ENCODE measurements at places on chromosomes 11 and 22.

- DNase-seq, result no peak
Observed at GRCh38 chr11:45057938-45058646, 88.3 kb upstream of the PRDM11 start.

GRCh38 chr11:68116974-68117373 lies 4.2 kb downstream of the CHKA start:
- no peak for DNase-seq

- DNase-seq, result no peak
Observed at GRCh38 chr22:23700706-23701105, 9.9 kb downstream of the RGL4 start.

DNA sequence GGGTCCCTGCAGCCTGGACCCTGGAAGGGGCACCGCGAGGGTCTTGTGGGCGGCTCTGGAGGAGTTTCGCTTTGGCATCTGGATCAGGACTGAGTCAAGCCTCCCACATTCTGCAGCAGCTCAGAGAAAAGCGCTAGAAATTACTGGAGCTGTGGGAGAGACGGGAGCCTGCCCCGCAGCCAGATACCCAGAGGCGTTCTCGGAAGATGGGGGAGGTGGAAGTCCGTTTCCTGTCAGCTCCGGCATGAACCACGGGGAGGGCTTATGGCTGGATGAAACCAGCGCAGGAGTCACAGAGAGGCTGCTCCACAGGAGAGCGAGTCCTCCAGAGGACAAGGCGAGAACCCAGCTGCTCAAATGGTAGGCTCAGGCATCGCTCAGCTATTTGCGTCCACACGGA lies 379.3 kb downstream of the OPCML start:
- no peak for DNase-seq

- no peak for DNase-seq
Observed at GRCh38 chr22:49756201-49756600, 71.5 kb downstream of the BRD1 start.

- peak; percentile 75 for DNase-seq
Observed at GRCh38 chr11:111978028-111978771, 41.1 kb downstream of the DIXDC1 start.

DNA sequence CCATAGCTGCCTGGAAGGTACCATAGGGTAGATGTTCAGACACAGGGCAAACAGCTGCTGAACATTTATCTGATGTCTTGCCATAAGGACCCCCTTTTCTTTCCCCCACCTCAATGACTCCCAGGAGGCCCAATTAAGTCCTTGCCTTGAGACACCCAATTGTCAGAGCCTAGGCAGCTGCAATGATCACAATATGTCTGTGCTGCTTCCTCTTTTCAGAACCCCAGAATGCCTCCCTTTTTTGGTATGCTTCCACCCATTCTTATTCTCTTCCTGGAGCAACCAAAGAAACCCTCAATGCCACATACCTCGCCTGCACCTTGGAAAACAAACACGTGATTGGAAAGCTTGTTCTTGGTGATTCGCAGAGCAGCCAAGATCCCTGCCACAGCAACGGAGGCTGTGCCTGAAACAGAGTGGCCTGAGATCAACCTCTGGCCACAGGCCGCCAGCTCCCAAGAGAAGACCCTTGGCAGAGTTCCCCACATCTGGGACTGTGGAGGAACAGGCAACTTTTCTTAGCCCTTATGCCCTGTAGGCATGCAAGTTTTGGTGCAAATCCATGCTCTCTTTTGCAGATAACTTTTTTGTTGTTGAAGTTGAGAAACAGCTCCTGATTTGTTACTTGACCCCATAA lies 75.4 kb downstream of the CCDC81 start:
- no peak for DNase-seq

- DNase-seq, result no peak
Observed at GRCh38 chr11:102552020-102552419, 21.5 kb upstream of the MMP7 start.

DNA sequence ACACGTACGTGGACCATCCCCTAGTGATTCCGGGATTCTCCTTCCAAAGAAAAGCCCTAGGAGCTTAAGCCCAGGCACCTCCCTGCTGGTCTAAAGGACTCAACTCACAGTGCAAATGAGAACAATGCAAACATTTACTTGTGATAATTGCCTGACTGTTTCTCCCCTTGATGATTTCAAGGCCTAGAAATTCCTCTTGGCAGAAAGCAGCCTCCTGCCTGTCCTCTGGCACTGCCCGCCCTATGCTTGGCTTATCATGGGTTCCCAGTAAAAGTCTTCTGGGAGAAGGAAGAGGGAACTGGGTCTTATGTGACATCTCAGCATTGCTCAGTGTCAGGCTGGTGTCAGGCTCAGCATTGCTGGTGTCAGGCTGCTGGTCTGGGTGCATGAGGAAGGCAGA lies 351.8 kb downstream of the SHANK2 start:
- DNase-seq, result no peak

GRCh38 chr22:49449811-49450446 lies 377.7 kb downstream of the BRD1 start:
- DNase-seq, result no peak

DNA sequence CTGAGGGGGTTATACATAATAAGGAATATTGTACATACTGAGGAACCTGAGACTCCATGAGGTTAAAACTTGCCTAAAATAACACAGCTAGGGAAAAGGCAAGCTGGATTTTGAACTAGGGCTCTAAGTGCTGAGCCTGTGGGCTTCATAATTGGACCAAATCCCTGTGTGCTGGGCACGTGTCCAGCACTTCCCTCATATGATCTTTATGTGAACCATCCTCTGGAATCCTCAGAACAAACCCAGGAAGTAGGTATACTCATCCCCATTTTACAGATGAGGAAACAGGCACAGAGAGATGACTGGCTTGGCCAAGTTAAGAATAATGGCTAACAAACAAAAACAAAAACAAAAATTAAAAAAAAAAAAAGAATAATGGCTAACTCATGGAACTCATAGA lies 14.9 kb downstream of the RTN4RL2 start:
- no peak for DNase-seq

GRCh38 chr11:8019314-8020243 lies 32.4 kb downstream of the EIF3F start:
- peak; percentile 42 for DNase-seq

DNA sequence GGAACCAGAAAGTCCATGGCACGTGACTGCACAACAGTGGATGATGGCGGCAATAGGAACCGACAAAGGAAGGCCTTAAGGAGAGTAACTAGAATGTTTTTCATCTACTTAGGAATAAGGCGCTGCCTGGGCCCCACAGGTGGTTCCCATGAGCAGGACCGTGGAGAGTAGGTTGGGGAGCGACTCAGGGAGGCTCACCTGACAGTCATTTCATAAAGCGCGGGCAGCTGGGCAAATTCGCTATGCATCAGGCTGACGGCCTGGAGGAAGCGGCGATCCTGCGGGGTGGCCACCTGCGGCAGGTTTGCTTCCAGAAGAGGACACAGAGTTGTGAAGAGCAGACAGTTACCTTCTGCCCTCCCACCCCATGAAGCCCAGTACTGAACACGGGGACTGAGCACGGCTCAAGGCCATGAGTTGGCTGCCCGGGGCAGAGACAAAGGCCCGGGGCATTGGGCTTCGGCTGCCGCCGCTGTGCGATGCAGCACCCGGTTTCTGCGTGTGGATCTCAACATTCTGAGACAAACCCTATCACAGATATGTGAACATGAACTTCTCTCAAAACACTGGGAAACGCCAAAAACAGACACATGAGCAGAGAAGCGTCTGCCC lies 25.8 kb downstream of the HPS4 start:
- no peak for DNase-seq

- no peak for DNase-seq
Observed at GRCh38 chr11:10451426-10452116, 3.5 kb upstream of the AMPD3 start.

DNA sequence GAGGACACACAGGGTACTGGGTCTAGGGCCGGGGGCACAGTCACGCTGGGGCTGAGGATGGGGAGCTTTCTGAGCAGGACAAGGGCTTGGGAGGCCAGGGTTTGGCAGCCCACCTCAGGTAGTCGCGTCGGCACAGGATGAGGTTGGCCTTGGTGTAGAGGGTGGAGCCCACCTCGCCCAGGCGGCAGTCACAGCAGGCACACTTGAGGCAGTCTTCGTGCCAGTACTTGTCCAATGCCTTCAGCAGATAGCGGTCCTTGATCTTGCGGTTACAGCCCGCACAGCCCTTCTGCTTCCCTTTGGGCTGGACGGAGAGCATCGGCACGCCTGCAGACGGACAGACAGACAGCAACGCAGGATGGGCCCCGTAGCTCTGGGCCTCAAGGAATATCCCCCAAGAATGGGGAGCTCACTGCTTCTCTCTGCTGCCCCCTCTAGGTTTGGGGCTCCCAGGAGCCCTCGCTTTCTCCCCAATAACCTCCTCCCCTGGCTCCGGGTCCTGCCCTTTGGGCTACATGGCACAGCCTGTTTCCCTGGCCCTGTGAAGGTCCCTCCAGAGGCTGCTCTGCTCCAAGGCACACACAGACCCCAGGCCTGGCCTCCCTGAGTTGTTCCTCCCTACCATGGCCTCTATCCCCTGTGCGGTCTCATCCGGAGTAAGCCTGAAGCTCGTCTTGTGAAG lies 33.4 kb downstream of the LMO1 start:
- no peak for DNase-seq

DNA sequence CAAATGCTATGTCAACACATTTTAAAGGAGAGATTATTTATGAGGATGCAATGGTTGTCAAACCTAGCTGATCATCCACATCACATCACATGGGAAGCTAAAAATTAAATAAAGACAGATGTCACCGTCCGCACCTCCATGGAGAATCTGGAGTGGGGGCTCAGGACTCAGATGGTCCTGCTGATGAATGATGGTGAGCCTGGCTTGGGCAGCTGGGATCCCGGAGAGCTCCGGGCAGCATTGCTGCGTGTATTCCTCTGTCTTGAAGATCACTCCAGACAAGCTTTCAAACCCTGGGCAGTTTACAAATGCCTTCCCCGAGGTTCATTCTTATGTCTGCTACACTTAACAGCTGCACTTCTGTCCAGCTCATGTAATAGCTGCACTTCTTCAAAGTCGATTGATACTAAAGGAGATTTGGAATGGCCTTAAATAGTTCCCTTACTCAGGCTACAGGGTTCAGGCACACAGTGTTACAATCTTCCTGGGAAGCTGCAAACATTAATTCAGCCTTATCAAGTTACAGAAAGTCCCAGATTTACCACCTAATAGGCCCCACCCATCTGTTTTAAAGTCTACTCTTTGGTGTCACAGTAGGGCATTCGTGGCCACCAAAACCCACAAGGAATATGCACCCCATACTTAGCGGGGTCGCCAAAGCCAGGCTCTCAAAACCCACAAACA lies 34.7 kb upstream of the CSNK2A3 start:
- DNase-seq, result no peak

DNA sequence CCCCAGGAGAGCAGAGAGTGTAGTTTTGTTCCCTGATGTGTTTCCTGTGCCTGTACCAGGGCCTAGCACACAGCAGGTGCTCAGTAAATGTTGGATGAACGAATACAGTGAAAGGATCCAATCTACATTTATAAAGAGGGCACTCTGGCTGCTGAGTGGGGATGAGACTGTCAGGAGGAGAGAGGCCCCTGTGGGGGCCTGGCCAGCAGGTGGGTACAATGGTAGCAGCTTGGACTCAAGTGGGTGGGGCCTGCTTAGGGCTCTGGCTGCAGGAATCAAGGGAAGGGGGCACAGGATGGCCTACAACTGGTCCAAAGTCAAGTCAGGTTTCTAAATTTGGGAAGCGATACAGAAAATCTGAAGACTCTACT lies 156.6 kb upstream of the GRK3 start:
- DNase-seq, result no peak

DNA sequence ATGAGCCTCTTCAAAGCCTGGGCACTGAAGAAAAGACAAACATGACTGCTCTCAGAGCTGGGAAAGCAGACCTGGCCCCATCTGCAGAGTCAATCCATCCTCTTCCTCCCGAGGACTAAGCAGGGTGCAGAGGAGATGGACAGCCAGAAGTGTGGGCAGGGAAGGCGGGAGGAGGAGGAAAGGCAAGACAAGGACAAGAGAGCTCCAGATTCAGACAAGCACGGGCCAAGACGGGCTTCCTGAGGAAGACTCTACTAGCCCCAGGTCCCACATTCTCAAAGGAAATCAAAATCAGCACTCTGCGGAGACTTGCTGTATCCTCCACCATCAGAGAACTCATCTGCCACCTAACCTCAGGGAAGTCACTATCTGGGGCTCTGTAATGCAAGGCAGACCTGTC lies 28.5 kb downstream of the OPCML start:
- DNase-seq, result no peak

- no peak for DNase-seq
Observed at GRCh38 chr11:63877658-63878241, 38.8 kb downstream of the MARK2 start.

- no peak for DNase-seq
Observed at GRCh38 chr11:72321381-72321996, 77.5 kb upstream of the PHOX2A start.

DNA sequence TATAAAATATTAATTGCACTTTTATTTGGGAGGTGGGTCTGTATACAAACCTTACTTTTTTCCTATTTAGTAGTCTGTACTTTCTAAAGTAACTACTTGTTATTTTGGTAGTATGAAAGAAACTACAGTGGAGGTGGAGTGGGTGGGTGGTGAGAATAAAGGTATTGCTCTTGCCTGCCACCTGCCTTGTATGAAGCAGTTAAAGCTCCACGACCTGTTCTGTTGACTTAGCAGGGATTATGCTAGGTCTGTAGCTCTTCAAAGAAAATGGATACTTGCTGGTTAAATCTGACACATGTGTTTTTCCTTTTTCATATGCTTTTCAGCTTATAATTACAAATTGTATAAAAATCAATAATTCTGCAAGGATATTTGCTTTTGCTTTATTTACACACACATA lies 111.9 kb downstream of the EHF start:
- no peak for DNase-seq

- no peak for DNase-seq
Observed at GRCh38 chr11:76627606-76628005, 42.9 kb downstream of the LRRC32 start.

GRCh38 chr11:35982061-35982460 lies 38.2 kb downstream of the LDLRAD3 start:
- no peak for DNase-seq

GRCh38 chr11:113376156-113376555 lies 11.4 kb upstream of the ANKK1 start:
- DNase-seq, result no peak

GRCh38 chr22:22787786-22788459 lies 99.7 kb upstream of the IGLL5 start:
- peak; percentile 85 for DNase-seq

DNA sequence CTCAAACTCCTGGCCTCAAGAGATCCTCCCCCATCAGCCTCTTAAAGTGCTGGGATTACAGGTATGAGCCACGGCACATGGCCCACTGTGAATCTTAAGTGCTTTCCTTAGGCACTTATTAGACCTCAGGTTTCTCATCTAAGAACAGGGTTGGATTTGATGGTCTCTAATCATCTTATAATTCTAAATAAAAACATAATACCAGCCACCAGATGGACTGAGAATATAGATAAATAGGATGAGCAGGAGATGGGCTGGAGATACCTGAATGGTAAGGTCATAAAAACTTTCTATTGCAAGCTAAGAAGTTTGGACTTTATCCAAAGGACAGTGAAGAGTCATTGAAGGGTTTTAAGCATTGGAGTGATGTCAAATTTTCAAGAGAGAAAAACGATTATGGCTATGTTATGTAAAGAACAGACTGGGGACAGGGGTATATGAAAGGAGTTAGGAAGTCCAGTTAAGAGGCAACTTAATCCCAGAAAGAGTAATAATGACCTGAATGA lies 85.2 kb downstream of the RELT start:
- no peak for DNase-seq

- DNase-seq, result no peak
Observed at GRCh38 chr11:69745201-69745600, 29.9 kb downstream of the FGF4 start.
